ENCODE measurements at places on chromosomes 7 and 10.
A peak's percentile ranks its signal among the peaks of the same experiment; 100 is the strongest.

DNA sequence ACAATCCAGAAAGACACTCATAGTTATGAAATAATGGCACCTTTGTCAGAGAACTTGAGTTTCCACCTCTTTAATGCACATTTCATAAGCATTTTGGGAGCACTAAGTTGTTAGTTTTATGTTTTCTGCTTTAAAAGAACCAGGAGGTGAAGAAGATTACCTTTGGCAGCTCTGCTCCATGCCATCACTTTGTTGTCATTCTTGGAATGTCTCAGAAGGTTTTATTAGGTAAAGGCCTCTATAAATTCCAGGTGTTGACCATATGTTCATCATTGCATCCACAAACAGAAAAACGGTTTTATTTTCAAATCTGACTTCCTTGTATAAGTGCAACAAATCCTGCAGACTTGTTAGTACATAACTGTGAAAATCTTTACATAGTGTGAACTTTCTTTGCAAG, 424.8 kb downstream of the MDFIC start:
- no peak for DNase-seq

DNA sequence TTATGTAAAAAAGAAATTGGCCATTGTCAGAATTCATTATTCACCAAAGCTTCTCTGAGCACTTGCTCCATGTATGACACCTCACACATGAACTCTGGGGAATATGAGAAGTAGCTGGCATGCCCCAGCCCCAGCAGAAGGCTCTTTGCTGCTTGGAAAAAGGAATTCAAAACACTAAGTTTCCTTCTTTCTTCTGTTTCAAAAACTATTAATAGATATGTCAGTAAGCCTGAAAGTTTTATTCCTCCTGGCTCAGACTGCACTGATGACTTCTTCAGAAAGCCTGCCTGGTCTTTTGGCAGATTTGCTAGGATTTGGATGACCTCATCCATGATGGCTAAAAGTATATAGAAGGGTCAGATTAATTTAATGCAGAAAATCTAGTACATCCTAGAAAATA, 511.0 kb downstream of the GFRA1 start:
- DNase-seq: no peak

DNA sequence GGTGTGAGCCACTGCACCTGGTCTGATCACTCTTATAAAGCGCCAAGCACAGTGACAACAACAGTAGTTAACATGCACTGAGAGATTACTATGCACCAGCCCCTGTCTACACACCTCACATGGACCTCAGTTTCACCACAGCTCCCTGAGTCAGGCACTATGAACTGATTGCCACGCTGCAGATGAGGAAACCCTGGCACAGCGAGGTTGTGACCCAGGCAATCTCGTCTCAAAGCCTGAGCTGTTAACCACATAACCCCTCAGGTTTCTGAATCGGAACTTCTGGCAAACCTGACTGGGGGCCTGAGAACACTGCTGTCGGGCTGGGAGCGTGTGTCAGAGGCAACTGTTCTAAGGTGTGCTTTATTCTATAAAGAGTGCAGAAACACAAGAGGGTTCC, 150.8 kb downstream of the RNF216 start:
- DNase-seq: peak; percentile 18

DNA sequence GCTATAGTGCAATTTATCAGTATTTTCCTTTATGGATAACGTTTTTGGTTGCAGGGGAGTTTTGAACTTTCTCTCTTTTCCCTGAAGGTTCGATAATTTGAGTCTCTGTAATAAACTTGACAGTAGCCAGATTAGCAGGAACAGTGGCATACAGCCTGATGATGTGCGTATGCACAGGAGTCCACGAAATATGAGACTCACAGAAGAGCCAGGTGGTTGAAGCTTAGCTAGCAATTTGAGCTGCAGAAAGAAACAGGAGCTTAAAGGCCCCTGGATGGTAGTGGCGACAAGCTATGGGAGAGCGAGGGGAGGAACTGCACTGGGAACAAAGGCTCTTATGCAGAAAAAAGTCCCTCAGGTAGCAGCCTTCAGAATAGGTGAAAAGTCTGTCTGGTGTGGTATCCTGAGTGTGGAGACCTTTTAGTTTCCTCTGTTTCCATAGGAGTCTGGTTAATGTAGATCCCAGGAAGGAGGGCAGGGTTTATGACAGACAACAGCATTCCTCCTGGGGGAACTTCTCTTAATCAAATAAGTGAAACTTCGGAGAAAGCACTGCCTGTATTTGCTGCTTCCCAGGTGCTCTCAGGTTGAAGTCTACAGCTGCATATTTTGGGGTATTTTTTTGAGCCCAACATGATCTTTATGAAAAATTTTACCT, 32.7 kb downstream of the FANK1 start:
- no peak for DNase-seq

GRCh38 chr7:47582764-47583738, 1.1 kb upstream of the TNS3 start:
- no peak for DNase-seq

DNA sequence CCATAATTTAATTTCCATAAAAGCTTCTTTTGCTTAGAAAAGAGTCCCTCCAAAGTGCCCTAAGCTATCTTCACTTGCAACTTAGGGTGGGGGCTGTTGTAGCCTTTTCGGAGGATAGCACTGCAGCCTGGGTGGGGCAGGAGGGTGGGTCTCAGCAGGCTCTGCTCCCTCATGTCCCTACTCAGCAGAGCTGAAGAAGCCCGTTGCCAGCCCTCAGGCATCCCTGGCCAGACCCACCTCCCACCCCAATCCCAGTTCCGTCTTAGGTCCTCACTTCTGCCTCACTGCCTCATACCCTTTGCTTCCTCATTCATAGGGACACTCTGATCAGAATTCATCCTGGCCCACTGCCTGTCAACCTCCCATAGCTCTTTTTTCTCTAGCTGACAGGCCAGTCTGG, 99.8 kb upstream of the ZMIZ1 start:
- DNase-seq: no peak

GRCh38 chr10:70137927-70138883, 5.6 kb upstream of the AIFM2 start:
- no peak for DNase-seq

DNA sequence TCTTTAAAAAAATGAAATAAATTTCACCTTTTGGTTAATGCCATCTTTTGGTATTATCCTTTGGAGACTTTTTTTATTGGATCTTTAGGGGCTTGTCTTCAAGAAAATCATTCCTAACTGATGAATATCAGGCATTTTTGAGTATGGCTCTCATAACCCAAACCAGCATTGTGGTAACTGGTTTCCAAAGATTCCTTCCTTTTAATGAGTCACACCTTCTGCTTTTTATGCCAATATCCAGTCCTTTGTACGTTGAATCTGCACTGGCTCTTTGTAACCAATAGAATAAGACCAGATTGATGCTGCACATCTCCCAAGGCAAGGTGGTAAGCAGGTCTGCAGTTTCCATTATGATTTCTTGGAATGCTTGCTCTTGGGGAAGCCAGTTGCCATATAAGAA, 89.1 kb downstream of the GPR158 start:
- DNase-seq: no peak

GRCh38 chr10:119705434-119705831, 20.4 kb upstream of the INPP5F start:
- DNase-seq: no peak

DNA sequence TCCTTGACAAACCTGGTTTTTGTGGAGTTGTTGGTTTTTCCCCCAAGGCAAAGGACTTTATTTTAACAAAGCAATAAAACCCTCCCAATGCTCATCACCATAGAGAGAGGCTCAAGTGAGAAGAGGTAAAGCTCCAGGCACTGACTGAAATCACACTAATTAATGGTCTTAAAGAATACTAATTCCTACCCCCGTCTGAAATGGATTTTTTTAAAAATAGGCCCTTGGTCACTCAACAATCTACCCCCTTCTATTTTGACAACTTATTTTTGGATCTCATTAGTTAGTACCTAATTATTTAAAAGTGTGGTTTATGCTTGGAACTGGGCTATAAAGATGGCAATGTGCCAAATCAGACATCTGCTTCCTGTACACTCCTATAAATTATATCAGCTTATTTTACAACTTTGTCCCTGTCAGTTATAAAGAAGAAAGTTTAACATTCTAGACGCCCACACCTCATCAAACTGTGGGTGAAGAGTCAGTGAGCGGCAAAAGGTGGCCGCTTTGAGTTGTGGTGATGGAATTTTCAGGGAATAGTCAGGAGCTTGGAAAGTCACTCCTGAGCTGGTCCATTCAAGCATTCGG, 10.6 kb downstream of the GLI3 start:
- DNase-seq: no peak

DNA sequence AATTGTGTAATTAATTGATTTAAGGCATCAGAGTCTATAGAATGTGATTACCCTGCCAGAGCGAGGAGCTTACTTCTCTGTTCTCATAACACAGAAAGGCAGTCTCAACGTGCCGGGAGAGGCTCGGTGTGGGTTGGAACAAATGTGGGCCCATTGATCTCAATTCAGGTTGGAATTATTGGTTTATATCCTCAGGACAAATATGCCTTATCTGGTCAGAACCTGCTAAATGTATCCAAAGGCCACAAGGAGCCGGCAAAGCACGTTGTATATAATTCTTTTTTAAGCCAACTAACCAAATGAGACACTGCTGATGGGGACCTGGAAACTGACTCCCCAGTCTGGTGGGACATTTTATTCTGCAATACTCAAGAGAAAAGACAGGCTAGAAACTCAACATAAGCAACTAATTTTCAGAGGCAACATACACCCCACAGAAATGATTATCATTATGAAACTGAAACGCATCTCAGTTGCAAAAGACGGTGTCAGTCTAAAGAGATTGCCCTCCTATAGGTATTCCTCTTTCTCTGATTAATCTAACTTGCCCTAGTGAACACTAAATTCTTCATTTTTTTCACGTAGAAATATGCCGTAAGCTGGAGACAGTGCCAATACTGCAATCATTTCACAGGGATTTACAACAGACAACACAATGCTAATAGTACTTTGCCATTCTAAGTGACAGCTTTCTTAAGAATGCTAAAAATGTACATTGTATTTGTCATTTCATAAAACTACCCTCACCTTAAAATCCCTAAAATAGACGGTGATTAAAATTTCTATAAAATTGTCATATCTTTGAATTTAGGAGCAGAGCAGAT, 9.4 kb downstream of the EBF3 start:
- DNase-seq: no peak

- DNase-seq: no peak
Observed at GRCh38 chr7:148695953-148696352, 2.8 kb upstream of the CUL1 start.

- no peak for DNase-seq
Observed at GRCh38 chr7:12619461-12620069, 49.0 kb downstream of the SCIN start.

DNA sequence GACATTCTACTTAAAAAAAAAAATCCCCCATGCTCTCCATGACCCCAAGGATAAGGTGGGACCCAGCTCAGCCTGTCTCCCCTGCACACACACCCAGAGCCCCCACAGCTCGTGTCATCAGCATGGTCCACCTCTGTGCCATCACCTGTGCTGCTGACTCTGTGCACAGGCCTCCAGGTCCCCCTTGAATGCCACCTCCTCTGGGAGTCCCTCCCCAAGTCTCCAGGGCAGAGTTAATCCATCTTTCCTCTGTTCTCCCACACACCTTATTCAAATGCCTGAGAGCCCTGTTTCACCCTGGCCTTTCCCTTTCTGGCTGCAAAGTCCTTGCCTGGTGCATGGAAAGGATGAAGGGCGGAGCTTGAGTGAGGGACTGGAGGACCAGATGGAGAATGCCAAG, 194.1 kb upstream of the LYZL2 start:
- no peak for DNase-seq

DNA sequence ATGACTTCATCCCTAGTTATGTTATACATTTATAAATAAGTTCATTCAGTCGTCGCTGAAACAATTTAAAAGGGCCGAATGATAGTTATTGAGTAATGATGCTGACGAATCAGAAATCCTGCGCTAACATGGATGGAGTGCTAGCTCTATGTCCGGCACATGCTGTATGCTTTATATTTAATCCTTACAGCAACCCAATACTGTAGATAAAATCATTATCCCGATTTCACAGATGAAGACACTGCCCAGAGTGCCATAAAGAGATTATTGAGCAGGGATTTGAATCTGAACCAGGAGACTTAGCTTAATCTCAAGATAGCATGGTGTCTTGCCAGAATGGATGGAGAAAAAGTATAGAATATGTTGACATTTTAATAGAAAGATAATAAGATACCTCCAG, 1.1 kb upstream of the ICA1 start:
- DNase-seq: no peak

DNA sequence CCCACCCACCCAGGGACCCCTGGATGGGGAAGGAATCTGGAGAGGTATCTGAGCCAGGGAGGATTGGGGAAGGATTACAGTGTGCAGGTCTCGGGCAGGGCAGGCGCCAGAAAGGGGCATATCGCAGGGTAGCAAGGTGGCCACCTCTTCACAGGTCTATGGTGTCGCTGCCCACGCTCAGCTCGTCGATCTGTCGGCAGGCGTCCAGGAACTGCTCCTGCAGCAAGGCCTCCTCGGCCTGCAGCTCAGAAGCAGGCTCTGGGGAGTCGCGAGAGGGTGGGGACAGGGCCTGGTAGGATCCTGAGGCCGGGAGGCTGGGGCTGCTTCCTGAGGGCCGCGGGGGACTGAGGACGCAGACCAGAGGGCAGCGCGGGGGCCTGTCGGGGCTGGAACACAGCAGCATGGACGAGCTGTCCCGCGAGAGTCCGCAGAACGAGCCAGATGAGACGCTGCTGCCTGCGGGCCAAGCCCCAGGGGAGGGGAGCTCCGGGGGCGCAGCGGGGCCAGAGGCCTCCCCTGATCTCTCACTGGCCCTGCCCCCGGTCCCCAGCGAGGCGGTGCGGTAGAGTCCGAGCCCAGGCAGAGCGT, 7.1 kb upstream of the RBM28 start:
- DNase-seq: no peak

DNA sequence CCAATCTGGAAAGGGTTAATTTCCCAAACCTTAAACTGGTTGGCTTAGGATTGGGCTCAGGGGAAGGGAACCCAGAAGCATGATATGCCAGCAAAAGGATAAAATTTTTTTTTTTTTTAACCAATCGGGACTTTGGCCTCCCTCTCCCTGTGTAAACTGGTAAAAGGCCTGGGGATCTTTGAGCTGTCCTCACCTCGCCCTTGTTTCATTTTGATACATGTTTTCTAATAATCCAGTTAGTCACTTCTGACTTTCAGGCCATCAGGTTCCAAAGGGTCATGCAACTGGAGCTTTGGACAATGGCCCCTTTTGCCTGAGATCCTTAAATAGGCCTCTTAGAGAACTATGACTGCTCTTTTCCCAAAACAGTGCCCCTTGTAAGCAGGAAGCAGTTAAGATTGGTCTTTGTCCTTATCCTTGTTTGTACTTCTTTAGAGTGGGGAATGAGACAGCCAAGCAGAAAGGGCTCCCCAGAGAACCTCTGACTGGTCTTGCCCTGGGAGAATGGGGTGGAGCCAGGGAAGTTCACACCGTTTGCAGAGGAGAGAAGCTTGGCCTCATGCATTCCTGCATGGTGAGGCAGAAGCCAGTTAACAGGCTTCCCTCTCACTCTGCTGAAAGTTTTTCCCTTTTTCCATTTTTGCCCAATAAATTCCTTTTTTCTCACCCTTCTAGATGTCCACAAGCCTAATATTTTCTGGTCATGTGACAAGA, 424.2 kb upstream of the CNTNAP2 start:
- no peak for DNase-seq

GRCh38 chr10:119360181-119360921, 153.0 kb downstream of the GRK5 start:
- DNase-seq: no peak

- DNase-seq: no peak
Observed at GRCh38 chr7:7772397-7772821, 54.0 kb upstream of the RPA3 start.

Data from activated CD4-positive, alpha-beta T cell treated with anti-CD3 and anti-CD28 coated beads for 4 hours (primary cell).